ENCODE measurements at places on chromosomes 12 and 14.

DNA sequence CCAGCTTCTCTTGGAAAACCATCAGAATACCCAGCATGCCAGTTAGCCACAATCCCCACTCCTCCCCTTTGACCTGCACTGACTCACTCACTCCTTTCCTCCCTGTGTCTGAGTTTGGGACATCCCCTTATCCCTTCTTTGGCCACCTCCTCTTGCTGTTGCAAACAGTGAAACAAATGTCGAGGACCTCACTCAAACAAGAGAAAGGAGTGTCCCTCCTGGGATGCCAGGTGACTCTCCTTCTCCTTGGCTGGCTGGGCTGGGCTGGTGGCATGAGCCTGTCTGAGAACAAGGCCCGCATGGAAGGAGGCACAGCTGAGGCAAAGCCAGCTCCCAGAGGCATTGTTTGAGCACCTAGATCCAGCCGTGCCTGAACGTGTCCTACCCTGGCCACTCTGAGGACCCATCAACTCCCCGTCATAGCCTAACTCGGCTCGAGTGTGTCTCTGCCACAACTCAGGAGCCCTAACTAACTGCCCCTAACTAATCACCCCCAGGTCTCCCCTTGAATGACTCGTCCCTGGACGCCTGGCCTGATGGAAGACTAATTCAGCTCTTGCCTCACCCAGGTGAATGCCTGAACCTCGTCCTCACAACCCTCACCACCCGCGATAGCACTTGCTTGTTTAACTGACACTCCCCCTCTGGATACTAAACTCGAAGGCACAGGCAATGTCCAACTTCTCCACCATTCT is 43.0 kb downstream of the NCOR2 start:
- no peaks in the 10 kb centered on the region for H3K27me3 ChIP-seq
- H3K27ac ChIP-seq, result peak overlapping the region; percentile 87
- H3K36me3 ChIP-seq, result peaks cover 21% of the 10 kb centered on the region
- no peak overlapping the region for H3K4me3 ChIP-seq
- H3K4me1 ChIP-seq, result peaks cover 40% of the 10 kb centered on the region
- peak; percentile 69 for DNase-seq

GRCh38 chr12:73659802-73660201 is 877.8 kb upstream of the ATXN7L3B start:
- H3K27ac ChIP-seq, result no peak overlapping the region
- no peak for DNase-seq
- H3K27me3 ChIP-seq, result no peaks in the 10 kb centered on the region
- no peaks in the 10 kb centered on the region for H3K36me3 ChIP-seq
- no peaks in the 10 kb centered on the region for H3K4me1 ChIP-seq

DNA sequence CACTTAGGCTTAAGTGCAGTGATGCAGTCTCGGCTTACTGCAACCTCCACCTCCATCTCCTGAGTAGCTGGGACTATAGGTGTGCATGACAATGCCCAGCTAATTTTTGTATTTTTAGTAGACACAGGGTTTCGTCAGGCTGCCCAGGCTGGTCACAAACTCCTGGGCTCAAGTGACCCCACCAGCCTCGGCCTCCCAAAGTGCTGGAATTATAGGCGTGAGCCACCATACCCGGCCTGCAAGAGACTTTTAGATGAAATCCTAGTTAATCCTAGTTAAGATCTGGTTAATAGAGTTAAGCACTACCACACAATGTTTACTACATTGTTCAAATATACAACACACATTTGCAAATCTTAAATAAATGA is 196.5 kb upstream of the AMIGO2 start:
- DNase-seq, result peak; percentile 2
- peak overlapping the region; percentile 83 for H3K27ac ChIP-seq
- H3K4me3 ChIP-seq, result no peak overlapping the region
- H3K4me1 ChIP-seq, result peaks cover 61% of the 10 kb centered on the region

- no peak overlapping the region for H3K4me3 ChIP-seq
- DNase-seq, result peak; percentile 61
- no peaks in the 10 kb centered on the region for H3K27me3 ChIP-seq
- H3K4me1 ChIP-seq, result peaks cover 11% of the 10 kb centered on the region
- no peaks in the 10 kb centered on the region for H3K36me3 ChIP-seq
- no peak overlapping the region for H3K27ac ChIP-seq
Measured at GRCh38 chr14:40417777-40418401, 985.7 kb upstream of the FBXO33 start.

GRCh38 chr12:87344699-87345098 is 684.5 kb downstream of the C12orf50 start:
- no peaks in the 10 kb centered on the region for H3K36me3 ChIP-seq
- H3K27me3 ChIP-seq, result no peaks in the 10 kb centered on the region
- DNase-seq, result peak; percentile 2
- peaks cover 6% of the 10 kb centered on the region for H3K4me1 ChIP-seq

- H3K4me1 ChIP-seq, result no peaks in the 10 kb centered on the region
- no peak overlapping the region for H3K4me3 ChIP-seq
- no peaks in the 10 kb centered on the region for H3K36me3 ChIP-seq
- no peaks in the 10 kb centered on the region for H3K27me3 ChIP-seq
- H3K27ac ChIP-seq, result no peak overlapping the region
- DNase-seq, result no peak
Measured at GRCh38 chr12:16509411-16509810, 96.6 kb downstream of the LMO3 start.

- H3K27ac ChIP-seq, result peak overlapping the region; percentile 97
- H3K4me1 ChIP-seq, result peaks cover 30% of the 10 kb centered on the region
- H3K4me3 ChIP-seq, result peak overlapping the region; percentile 99
- peak; percentile 58 for DNase-seq
Measured at GRCh38 chr12:56221232-56221756, 428 bp downstream of the RNF41 start.

GRCh38 chr12:45256721-45257120 is 40.8 kb downstream of the ANO6 start:
- H3K27ac ChIP-seq, result no peak overlapping the region
- no peak overlapping the region for H3K4me3 ChIP-seq

- peaks cover 42% of the 10 kb centered on the region for H3K4me1 ChIP-seq
- DNase-seq, result peak; percentile 63
- no peak overlapping the region for H3K4me3 ChIP-seq
- peak overlapping the region; percentile 82 for H3K27ac ChIP-seq
- H3K27me3 ChIP-seq, result no peaks in the 10 kb centered on the region
Measured at GRCh38 chr14:52080158-52080800, 11.4 kb upstream of the NID2 start.

- H3K4me3 ChIP-seq, result no peak overlapping the region
- no peak overlapping the region for H3K27ac ChIP-seq
- H3K36me3 ChIP-seq, result no peaks in the 10 kb centered on the region
Measured at GRCh38 chr12:130049666-130050065, 112.6 kb upstream of the FZD10 start.

GRCh38 chr14:61351477-61351876 is 30.1 kb downstream of the PRKCH start:
- H3K4me1 ChIP-seq, result peaks cover 26% of the 10 kb centered on the region
- no peaks in the 10 kb centered on the region for H3K27me3 ChIP-seq
- no peak overlapping the region for H3K27ac ChIP-seq

DNA sequence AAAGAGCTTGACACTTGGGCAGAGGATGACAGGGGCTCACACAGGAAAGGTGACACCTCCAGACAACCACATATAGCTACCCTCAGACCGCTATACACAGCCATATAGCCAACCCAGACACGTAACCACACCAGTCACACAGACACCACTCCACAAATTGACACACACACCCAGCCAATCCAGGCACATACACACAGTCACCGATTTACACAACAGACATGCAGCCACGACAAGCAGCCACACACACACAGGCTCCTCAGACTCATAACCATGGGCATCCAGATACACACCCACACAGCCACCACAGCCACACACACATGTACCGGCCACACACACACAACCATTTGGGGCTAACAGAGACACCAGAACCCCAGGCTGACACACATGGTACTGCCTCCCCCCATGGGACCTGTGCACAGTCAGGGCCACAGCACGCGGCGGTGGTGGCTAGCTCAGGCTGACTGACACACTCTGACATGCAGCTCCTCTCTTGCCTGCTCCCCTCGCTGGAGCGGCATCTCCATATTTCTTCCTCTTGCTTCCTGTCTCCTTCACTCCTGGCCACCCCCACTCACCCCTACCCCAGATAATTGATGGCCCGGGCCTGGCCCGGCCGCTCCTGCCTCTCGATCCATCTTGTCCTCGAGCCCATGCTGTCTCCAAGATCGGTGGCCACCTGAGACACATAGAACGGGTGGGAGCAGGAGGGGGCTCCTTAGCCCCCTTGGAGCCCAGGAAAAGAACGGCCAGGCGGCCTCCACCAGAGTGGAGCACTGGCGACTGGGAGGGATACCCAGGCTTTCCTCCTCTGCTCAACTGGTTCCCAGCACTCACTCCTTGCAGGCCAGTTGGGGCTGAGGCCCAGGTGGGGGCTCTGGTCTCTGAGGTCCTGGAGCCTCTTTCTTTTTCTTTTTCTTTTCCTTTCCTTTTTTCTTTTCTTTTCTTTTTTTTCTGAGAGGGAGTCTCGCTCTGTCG is 6.0 kb upstream of the SHMT2 start:
- H3K36me3 ChIP-seq, result no peaks in the 10 kb centered on the region
- no peak for DNase-seq
- no peak overlapping the region for H3K4me3 ChIP-seq
- H3K27ac ChIP-seq, result no peak overlapping the region

- DNase-seq, result no peak
- no peak overlapping the region for H3K4me3 ChIP-seq
- no peaks in the 10 kb centered on the region for H3K27me3 ChIP-seq
- H3K4me1 ChIP-seq, result peaks cover 17% of the 10 kb centered on the region
Measured at GRCh38 chr14:51240804-51241380, 845 bp downstream of the TMX1 start.

DNA sequence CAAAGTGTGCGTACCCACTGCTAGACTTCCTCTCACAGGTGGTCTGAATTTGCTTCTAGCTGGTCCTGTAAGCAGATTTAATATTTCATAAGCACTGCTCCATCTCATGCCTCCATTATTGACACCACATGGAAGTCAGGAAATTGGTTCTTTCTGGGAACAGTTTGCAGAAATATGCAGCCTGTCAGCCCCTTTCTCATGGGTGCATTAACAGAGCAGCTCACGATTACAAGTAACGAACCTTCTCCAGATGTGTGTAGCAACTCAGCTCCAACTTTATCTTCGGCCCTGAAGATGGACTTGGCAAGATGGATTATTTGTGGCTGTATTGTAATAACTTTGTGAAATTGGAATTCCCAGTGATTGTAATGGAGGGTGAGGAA is 214.5 kb upstream of the DDHD1 start:
- no peaks in the 10 kb centered on the region for H3K27me3 ChIP-seq
- no peak for DNase-seq

- H3K36me3 ChIP-seq, result peaks cover 76% of the 10 kb centered on the region
- H3K27me3 ChIP-seq, result no peaks in the 10 kb centered on the region
- H3K27ac ChIP-seq, result no peak overlapping the region
- no peak overlapping the region for H3K4me3 ChIP-seq
- no peak for DNase-seq
- H3K4me1 ChIP-seq, result no peaks in the 10 kb centered on the region
Measured at GRCh38 chr12:49031573-49032161, 13.1 kb upstream of the PRKAG1 start.

GRCh38 chr12:7460375-7461259 is 16.7 kb upstream of the CD163L1 start:
- H3K4me3 ChIP-seq, result no peak overlapping the region
- H3K36me3 ChIP-seq, result no peaks in the 10 kb centered on the region
- no peak overlapping the region for H3K27ac ChIP-seq
- peak; percentile 69 for DNase-seq
- H3K4me1 ChIP-seq, result peaks cover 5% of the 10 kb centered on the region

DNA sequence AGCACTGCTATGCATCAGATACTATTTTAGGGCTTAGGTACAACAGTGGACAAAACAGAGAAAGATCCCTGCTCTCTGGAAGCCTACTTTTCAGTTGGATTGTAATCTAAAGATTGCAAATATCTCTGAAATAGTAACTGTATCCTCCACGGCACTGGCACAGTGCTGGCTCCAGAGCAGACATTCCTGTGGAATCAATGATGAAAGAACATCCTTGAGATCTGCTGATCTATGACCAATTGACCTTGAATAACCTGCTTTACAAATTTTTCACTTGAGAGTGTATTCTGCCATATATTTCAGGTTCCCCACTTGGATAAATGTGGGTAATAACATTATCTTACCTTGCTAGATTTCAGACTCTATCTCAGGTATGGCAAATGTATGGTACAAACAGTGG is 3.2 kb downstream of the STAB2 start:
- H3K27me3 ChIP-seq, result peaks cover 12% of the 10 kb centered on the region
- no peak for DNase-seq
- no peak overlapping the region for H3K4me3 ChIP-seq
- no peak overlapping the region for H3K27ac ChIP-seq
- H3K4me1 ChIP-seq, result no peaks in the 10 kb centered on the region
- H3K36me3 ChIP-seq, result no peaks in the 10 kb centered on the region

GRCh38 chr14:22448905-22449599 is 140.0 kb downstream of the DAD1 start:
- H3K27ac ChIP-seq, result no peak overlapping the region
- no peaks in the 10 kb centered on the region for H3K36me3 ChIP-seq
- H3K4me3 ChIP-seq, result no peak overlapping the region
- H3K27me3 ChIP-seq, result peaks cover 17% of the 10 kb centered on the region

DNA sequence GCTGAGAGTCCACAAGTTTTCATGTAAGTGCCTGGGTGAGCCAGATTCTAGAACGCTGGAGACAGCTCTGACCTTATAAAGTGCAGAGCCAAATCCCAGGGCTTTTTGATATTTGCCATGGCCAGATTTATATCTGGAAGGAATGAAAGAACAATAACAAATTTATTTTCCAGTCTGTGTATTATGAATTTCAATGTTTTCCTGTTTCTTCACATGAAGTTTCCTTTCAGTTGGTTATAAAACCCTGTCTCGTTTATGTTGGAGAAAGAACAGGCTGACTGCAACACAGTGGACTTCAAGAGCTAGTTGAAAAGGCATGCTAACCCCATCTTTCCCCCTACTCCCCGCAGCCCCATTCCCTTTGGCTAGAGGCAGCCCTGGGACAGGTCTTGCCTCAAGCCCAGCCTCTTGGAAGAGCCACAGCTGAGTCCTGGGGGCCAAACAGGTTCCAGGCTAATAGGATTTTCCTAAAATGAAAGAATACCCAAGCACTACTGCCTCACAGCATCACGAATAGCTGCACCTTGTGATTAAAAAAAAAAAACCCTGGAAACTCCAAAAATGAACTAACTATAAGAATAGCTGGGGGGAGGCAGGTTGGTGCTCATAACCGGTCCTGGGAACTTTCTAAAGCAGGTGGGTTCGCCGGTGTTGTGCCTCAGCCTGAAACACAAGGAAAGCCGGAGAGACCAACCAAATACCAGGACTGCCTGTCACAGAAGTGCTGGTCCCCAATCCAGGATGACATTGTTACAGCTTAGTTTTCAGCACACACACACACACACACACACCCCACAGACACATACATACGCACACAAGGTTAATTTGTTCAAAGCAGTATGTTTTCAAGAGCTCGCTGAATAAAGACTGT is 1.5 kb downstream of the FBLN5 start:
- H3K27ac ChIP-seq, result no peak overlapping the region
- peaks cover 11% of the 10 kb centered on the region for H3K4me1 ChIP-seq
- H3K27me3 ChIP-seq, result no peaks in the 10 kb centered on the region

DNA sequence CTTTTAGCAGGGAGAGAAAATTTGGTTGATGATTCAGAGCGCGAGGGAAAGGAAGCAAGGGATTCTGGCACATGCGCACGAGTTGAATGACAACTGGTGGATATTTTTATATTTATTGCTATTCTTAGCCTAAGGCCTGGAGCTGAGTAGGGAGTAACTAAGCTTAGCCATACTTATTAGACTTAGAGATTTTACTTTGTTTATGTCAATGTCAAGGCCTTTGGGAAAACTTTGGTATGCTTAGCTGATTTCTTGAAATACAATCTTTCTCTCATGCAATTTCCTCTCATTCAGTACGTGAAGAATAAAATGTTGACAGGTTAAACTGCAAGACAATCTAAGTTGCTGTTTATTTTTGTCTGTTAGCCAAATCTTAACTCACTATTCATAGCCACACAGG is 101.1 kb downstream of the CRADD start:
- peak; percentile 47 for DNase-seq
- no peak overlapping the region for H3K4me3 ChIP-seq
- H3K4me1 ChIP-seq, result peaks cover 19% of the 10 kb centered on the region
- H3K27me3 ChIP-seq, result no peaks in the 10 kb centered on the region
- no peaks in the 10 kb centered on the region for H3K36me3 ChIP-seq
- H3K27ac ChIP-seq, result no peak overlapping the region
